ENCODE measurements at places on chromosomes 11 and 22.

- DNase-seq, result no peak
Observed at GRCh38 chr11:76805206-76805913, 22.2 kb downstream of the TSKU start.

GRCh38 chr11:30380846-30381245 is 57.9 kb downstream of the ARL14EP start:
- DNase-seq, result no peak

DNA sequence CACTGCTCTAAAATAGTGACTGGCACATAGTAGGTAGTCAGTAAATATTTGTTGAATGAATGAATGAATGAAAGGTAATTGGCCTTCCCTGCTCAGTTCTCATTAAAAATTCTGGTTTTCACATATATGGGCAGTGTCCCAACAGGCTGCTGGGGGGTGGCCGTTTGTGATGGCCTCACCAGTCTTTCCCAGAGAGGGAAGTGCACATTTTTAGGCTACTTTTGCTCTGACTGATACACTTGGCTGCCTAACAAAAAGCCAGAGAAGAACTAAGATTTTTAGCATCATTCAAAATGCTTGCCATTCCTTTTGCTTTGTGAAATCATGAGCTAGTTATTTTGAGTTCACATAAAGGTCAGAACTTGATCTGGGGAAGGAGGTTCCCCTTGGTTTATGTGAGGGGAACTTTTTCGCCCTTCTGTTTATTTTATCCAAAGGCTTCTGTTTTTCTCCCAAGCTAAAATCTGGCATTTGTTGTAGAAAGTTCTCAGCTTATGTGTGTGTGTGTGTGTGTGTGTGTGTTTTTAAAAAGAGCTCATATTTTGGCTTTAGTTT is 83.1 kb downstream of the PTPRJ start:
- DNase-seq, result peak; percentile 98

DNA sequence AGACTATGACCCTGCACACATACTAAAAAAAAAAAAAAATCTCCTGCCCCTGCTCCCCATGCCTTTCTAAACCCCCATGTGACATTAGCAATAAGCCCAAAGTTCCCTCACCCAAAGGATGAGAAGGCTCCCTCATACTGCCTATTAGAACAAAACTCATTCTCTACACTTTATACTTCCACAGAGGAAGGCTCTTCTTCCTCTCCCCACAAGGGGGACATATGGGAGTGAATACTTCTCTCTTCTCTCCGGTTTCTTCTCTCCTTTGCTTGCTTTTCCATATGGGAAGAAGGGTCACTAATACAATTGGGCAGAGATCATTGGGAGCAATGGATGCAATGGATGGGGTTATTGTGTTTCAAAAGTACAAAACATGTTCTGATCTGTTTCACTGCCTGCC is 3.3 kb downstream of the OR52L1 start:
- no peak for DNase-seq

- peak; percentile 9 for DNase-seq
Observed at GRCh38 chr11:123587044-123587443, 67.4 kb downstream of the SCN3B start.

GRCh38 chr11:69797156-69797555 is 22.0 kb upstream of the FGF4 start:
- DNase-seq, result no peak

DNA sequence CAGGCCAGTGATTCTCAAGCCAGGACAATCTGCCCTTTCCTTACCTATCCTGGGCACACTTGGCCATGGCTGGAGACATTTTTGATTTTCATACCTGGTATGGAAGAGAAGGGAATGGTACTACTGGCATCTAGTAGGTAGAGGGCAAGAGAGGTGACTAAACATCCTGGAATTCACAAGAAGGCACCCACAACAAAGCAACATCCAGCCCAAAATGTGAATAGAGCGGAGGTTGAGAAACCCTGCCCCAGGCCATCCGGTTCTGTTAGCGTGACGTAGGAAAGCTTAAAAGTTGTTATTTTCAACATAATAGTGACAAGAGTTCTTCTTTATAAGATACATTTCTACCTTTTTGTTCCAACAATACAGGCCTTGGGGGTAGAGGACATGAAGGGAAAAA is 114.9 kb upstream of the ALX4 start:
- DNase-seq, result no peak

DNA sequence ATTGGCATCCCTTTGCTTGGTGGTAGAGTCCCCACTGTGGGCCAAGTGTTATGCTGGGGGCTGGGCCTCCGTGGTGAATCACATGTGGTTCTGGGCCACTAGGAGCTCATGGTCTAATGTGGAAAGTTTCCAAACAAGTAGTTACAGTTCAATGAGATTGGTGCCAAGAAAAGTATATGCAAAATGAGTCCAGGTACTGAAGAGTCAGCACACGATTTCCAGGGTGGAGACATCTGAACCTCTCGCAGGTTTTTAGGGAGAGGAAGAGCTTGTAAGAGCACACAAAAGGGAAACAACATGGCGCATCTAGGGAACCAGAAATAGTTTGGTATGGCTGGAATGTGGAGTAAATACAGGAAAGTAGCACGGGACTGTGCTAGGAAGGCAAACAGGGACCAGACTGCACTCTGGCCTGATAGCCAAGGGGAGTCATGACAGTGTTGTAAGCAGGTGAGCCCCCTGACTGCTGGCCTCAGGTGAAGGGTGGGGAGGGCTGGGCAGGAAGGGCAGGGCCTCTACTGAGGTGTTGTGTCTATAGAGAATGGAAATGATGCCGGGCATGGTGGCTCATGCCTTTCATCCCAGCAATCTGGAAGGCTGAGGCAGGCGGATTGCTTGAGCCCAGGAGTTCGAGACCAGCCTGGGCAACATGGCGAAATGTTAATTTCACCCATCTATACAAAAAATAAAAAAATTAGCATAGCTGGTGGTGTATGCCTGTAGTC is 12.6 kb downstream of the POLR2F start:
- peak; percentile 9 for DNase-seq

GRCh38 chr11:46696212-46696558 is 4.2 kb downstream of the ARHGAP1 start:
- no peak for DNase-seq

DNA sequence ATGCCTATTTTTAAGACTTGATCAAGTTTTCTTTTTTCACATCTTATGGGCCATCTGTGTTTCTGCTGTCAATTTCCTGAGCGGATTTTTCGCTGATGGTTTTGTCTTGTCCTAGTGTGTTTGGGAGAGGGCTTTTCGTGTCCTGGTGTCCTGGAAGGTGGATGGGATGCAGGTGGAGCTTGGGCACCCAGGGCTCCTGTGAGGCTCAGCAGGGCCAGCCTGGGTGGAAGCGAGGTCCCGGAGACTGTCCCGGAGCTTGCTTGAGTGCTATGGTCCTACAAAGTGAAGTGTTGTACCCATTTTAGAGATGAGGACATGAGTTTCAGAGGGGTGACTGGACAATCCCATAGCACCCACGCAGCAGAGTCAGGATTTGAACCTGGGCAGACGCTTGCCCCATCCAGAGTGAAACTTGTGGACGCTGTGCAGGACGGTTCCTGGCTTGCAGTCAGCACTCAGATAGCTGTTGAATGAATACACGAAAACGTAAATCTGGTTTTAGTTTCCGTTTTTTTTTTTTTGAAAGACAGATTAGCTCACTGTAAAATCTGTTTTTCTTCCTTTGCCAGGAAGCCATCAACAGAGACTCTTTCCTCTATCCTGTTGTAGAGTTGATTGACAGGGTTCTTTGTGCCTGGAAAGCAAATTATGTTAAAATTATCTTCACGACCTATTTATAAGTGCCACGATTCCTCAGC is 64.1 kb downstream of the TBC1D22A start:
- DNase-seq, result no peak

DNA sequence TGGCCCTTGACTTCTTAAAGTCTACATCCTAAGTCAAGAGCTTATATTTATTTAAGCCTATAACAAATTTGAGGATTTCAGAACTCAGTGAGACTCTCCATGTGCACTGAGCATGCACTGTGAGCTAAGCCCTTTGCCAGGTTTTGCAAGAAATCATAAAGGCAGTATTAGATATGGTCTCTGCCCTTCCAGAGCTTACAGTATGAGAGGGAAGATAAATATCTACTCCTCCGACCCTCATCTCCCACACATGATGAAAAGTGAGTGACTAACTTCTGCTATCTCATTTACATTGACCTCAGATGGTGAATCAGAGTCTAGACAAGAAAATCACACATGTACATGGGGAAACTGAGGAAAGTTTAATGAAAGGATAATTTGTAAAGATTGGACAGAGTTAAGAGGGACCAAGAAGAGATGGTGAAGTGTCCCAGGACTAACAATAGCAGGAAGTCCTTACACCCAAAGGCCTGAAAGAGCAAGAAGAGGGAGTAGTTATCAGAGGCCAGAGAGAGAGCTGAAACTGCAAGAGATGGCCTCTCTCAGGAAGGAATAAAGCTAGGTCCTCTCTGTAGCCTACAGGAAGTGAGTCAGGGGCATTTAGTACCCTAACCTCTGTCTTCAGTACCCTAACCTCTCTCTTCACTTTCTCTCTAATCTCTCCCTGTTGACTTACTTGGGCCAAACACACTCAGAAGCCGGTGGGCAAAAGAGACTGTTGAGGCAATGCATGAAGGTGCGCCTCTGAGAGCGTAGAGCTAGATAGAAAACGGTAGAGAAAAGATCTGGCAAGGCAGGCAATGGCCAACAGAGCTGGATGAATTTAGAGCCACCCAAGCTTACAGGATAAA is 23.0 kb upstream of the BLID start:
- peak; percentile 40 for DNase-seq

GRCh38 chr22:46798041-46798365 is 35.6 kb downstream of the TBC1D22A start:
- no peak for DNase-seq

- no peak for DNase-seq
Observed at GRCh38 chr11:31987118-31988005, 103.5 kb upstream of the RCN1 start.

GRCh38 chr11:37907436-37908218 is 1309.6 kb upstream of the RAG2 start:
- no peak for DNase-seq

DNA sequence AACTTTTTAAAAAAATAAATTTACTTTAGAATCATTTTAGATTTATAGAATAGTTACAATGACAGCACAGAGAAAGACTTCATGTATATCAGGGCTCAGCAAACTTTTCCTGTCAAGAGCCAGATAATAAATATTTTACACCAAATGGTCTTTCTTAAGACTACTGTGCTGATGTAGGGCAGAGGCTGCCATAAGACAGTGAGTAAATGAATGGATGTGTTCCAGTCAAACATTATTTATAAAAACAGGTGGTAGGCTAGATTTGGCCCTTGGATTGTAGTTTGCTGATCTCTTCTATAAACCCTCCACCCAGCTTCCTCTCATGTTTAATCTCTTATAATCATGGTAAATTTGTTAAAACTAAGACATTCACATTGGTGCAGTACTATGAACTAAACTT is 33.0 kb downstream of the CECR2 start:
- no peak for DNase-seq

DNA sequence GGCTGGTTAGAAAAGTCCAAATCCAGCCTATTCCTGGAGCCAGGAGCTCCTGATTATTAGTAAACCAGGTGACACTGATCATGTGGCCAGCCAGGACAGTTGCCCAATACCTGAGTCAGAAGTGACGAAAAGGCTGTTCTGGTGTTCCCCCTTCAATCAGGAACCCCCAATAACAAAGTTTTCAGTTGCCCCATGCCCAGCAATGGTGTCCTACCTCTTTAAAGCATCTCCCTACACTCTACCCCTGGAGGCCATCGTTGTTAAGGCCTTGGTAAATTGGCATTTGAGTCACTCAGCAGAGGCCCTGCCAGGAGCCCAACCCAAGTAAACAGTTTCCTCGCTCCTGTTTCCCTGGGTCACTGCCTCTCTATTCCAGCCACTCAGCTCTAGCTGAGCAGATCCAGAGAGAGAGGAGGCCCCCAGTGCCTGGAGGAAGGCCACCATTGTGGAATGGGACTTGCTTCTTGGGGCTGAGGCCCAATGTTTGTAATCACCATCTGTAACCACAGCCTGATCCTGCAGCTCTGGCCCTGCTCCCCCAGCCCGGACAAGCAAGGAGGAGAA is 25.0 kb downstream of the ARHGAP1 start:
- peak; percentile 32 for DNase-seq

DNA sequence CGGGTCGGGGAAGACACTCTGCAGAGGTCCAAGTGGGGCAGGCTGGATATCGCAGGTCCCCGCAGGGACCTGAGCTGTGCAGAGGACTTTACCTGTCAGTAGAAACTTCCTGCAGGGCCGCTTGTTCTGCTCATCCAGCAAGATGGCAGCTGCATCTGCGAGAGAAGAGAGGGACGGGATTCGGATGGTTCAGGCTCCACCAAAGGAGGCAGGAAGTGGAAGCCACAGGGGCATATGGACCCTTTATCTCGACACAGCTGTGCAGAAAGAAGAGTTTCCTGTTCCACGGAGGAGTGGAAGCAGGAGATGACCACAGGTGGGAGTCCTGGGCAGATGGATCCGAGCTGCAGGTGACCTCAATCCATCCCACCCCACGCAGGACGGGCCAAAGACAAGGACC is 22.5 kb downstream of the CABP7 start:
- no peak for DNase-seq

GRCh38 chr11:100557830-100558611 is 129.1 kb upstream of the ARHGAP42 start:
- DNase-seq, result peak; percentile 58

- DNase-seq, result peak; percentile 60
Observed at GRCh38 chr11:88414385-88414861, 76.9 kb upstream of the CTSC start.

- DNase-seq, result no peak
Observed at GRCh38 chr11:82557274-82557673, 176.4 kb downstream of the FAM181B start.

DNA sequence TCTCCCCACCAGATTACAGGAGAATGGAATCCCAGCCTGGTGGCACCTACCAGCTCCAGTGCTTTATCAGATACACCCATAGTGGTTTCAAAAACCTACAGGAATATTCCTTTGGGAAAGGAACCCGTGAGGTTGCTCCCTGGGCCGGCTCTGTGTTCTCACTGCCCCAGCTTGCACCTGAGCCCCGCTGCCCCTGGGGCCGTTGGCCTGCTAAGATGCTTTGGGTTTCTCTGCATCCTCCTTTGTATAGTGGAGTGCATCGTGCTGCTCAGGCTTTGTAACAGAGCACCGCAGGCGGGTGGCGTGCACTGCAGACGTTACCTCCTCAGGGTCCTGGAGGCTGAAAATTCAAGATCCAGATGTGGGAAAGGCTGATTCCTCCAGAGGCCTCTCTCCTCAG is 414.1 kb downstream of the BRD1 start:
- DNase-seq, result no peak

GRCh38 chr11:131370090-131370751 is at the start of gene NTM:
TSS of gene NTM (plus strand) at chr11:131370615.
- DNase-seq, result peak; percentile 54

Data from fibroblast of skin of right quadriceps (primary cell).